Uterine smooth muscle cell (primary cell): ENCODE measurements at places on chromosomes 6 and 20. TPM values are rescaled to one million over a fixed set of nuclear protein-coding genes. Genes with fewer than 3 reads are reported as not detected.

PPP2R5D gene
- 23.7 and 40.4 TPM in 2 replicates for total RNA-seq

TSBP1 gene
- under 0.01 TPM in 1 of 2 replicates, not detected in the other for total RNA-seq

RWDD2A gene
- total RNA-seq: 2.9 and 5.5 TPM in 2 replicates

ULBP2 gene
- total RNA-seq: 2.6 and 4.1 TPM in 2 replicates

HSPA1L gene
- 0.89 and 1.7 TPM in 2 replicates for total RNA-seq

RTN4IP1 gene
- total RNA-seq: 9.1 and 13.8 TPM in 2 replicates

NHLRC1 gene
- total RNA-seq: 2.7 and 3.3 TPM in 2 replicates

STX11 gene
- total RNA-seq: 0.37 and 0.77 TPM in 2 replicates

SLC26A8 gene
- not detected in 2 replicates for total RNA-seq

LY6G6C gene
- not detected in 2 replicates for total RNA-seq

LINC00237 gene
- total RNA-seq: not detected in 2 replicates

CFAP206 gene
- 0.37 and 0.66 TPM in 2 replicates for total RNA-seq

BPIFB3 gene
- total RNA-seq: not detected in 2 replicates

MUC21 gene
- total RNA-seq: not detected in 2 replicates

SSR1 gene
- total RNA-seq: 90.4 and 148 TPM in 2 replicates

CLDN20 gene
- total RNA-seq: not detected in 2 replicates

CAP2 gene
- total RNA-seq: 8.9 and 12.1 TPM in 2 replicates

FNDC11 gene
- total RNA-seq: 0.66 and 2.4 TPM in 2 replicates
